Activated naive CD4-positive, alpha-beta T cell treated with anti-CD3 and anti-CD28 coated beads for 36 hours (primary cell): ENCODE measurements at places on chromosomes 6 and 20. TPM values are rescaled to one million over a fixed set of nuclear protein-coding genes. Genes with fewer than 3 reads are reported as not detected.

Gene GNAS-AS1
- total RNA-seq, result 1.6 TPM

Gene CALHM4
- not detected for total RNA-seq

Gene C20orf202
- not detected for total RNA-seq

Gene HRH3
- total RNA-seq, result not detected

Gene SRXN1
- total RNA-seq, result 6.8 TPM

Gene CCN5
- not detected for total RNA-seq

Gene GABRR1
- total RNA-seq, result not detected

Gene B3GALT4
- 4.4 TPM for total RNA-seq

Gene METTL24
- not detected for total RNA-seq

Gene OR2H2
- not detected for total RNA-seq

Gene CLVS2
- not detected for total RNA-seq

Gene SOX12
- 6.4 TPM for total RNA-seq

Gene OPRL1
- 0.47 TPM for total RNA-seq

Gene CFAP206
- total RNA-seq, result not detected

Gene GSTA4
- 21.7 TPM for total RNA-seq

Gene UBD
- total RNA-seq, result 0.31 TPM

Gene DEFB110
- total RNA-seq, result not detected

GRCh38 chr6:42185597-42185996 lies 9.2 kb downstream of the GUCA1B start:
- no peaks in the 10 kb centered on the region for H3K27me3 ChIP-seq
- peaks cover under 1% of the 10 kb centered on the region for H3K36me3 ChIP-seq
- no peak overlapping the region for H3K27ac ChIP-seq
- H3K4me1 ChIP-seq, result no peaks in the 10 kb centered on the region
- no peak for DNase-seq

GRCh38 chr6:105318660-105319059 lies 84.2 kb downstream of the PREP start:
- DNase-seq, result no peak
- H3K36me3 ChIP-seq, result peaks cover 35% of the 10 kb centered on the region
- no peaks in the 10 kb centered on the region for H3K27me3 ChIP-seq
- no peak overlapping the region for H3K27ac ChIP-seq
- no peaks in the 10 kb centered on the region for H3K4me1 ChIP-seq

GRCh38 chr20:10653599-10654249 lies 20.1 kb downstream of the JAG1 start:
- no peaks in the 10 kb centered on the region for H3K36me3 ChIP-seq
- no peaks in the 10 kb centered on the region for H3K4me1 ChIP-seq
- peaks cover 10% of the 10 kb centered on the region for H3K27me3 ChIP-seq
- no peak overlapping the region for H3K4me3 ChIP-seq
- DNase-seq, result no peak

DNA sequence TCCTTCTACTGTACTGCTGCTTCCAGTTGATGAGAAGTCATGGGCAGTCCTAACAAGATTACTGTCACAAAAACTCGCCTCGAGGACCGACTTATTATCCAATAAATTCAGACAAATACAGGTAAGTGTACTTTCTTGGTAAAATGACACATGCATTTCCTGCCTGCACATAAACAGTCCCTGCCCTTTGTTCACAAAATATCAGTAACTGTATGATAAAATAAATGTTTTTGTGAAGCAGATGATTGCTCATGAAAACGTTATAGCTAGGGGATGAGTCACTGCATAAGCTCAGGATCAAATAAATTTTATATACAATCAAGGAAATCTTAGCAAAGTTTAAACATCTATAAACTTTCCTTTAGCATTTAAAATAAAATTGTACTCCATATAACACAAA lies 164.5 kb upstream of the RIPOR2 start:
- H3K4me3 ChIP-seq, result no peak overlapping the region
- H3K4me1 ChIP-seq, result peaks cover 3% of the 10 kb centered on the region
- H3K27ac ChIP-seq, result no peak overlapping the region
- peaks cover 36% of the 10 kb centered on the region for H3K36me3 ChIP-seq

DNA sequence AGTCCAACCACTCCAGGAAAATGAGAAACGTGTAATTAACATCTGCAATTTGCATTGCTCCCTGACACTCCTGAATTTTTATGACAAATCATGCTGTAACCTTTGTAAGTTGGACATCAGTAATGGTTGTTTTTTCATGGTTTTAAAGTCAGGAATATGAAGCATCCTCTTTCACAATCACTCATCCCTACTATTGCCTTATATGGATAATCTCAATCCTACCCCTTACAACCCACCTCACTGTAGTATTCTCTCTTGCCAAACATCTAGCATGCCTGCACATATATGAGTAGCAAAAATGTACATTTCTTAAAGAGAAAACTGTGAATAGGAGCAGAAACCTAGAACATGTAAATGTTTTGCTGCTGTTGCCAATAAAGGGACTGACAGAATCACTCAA lies 729.5 kb downstream of the KIF16B start:
- no peaks in the 10 kb centered on the region for H3K4me1 ChIP-seq
- no peaks in the 10 kb centered on the region for H3K27me3 ChIP-seq
- no peak overlapping the region for H3K27ac ChIP-seq

GRCh38 chr6:169164451-169164850 lies 89.2 kb downstream of the THBS2 start:
- H3K27me3 ChIP-seq, result no peaks in the 10 kb centered on the region
- no peak overlapping the region for H3K4me3 ChIP-seq
- no peak overlapping the region for H3K27ac ChIP-seq

- H3K27ac ChIP-seq, result no peak overlapping the region
- H3K4me3 ChIP-seq, result no peak overlapping the region
- H3K4me1 ChIP-seq, result no peaks in the 10 kb centered on the region
- no peaks in the 10 kb centered on the region for H3K36me3 ChIP-seq
- H3K27me3 ChIP-seq, result peaks cover 10% of the 10 kb centered on the region
- no peak for DNase-seq
These were observed 57.8 kb upstream of the ATXN1 start for GRCh38 chr6:16818992-16819626.

- DNase-seq, result no peak
- H3K4me3 ChIP-seq, result no peak overlapping the region
- no peaks in the 10 kb centered on the region for H3K36me3 ChIP-seq
These were observed 58.0 kb downstream of the PACRG start for GRCh38 chr6:162785632-162786242.

DNA sequence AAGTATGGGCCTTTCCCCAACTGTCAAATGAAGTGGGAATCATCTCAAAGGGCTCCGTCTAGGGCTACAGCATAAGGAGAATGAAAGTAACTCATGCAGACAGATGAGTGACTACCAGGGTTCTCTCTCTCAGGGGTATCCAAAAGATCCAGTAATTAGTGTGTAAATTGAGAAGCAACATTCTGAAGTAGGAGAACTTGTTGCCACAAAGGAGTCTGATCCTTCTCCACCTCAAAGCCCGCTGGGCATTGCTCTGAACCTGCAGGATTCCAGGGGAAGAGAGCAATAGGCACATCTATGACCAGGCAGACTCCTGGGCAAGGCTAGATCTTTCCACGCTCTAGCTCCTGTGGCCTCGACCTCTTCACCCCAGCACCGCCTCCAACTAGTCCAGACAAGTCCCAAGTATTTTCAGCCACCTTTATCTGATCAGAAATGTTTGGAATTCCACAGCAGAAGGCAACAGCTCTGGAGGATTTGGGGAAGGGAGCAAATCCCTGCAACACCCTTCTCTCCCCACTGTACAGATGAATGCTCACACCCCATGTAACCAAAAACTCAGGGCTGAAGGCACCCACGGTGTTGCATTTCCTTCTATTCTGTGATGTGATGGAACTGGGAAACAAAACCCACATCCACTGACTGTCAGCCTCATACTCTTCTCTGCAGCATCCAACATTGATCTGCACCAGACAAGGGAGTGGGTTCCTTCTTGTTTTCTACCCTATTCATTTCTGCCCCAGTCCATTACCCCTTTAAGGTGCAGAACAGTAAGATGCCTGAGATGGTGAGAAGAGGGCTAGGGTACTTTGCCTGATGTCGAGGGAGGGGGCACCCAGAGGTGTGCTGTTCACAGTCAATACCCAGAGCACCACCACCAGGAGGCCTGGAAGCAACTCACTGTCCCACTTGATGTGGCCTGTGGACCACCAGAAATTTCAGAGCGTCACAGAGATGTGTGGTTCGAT lies 41.0 kb downstream of the COX4I2 start:
- peaks cover 87% of the 10 kb centered on the region for H3K4me1 ChIP-seq
- DNase-seq, result no peak
- no peaks in the 10 kb centered on the region for H3K27me3 ChIP-seq
- H3K36me3 ChIP-seq, result peaks cover 68% of the 10 kb centered on the region
- peak overlapping the region; percentile 8 for H3K4me3 ChIP-seq

- H3K4me1 ChIP-seq, result no peaks in the 10 kb centered on the region
- H3K36me3 ChIP-seq, result no peaks in the 10 kb centered on the region
- no peak overlapping the region for H3K27ac ChIP-seq
- no peaks in the 10 kb centered on the region for H3K27me3 ChIP-seq
These were observed 249.8 kb upstream of the PRDM1 start for GRCh38 chr6:105836379-105836778.

- H3K4me1 ChIP-seq, result no peaks in the 10 kb centered on the region
- no peak overlapping the region for H3K4me3 ChIP-seq
- no peak overlapping the region for H3K27ac ChIP-seq
- H3K27me3 ChIP-seq, result no peaks in the 10 kb centered on the region
- DNase-seq, result no peak
These were observed 9.4 kb upstream of the CRIP3 start for GRCh38 chr6:43318011-43318410.

DNA sequence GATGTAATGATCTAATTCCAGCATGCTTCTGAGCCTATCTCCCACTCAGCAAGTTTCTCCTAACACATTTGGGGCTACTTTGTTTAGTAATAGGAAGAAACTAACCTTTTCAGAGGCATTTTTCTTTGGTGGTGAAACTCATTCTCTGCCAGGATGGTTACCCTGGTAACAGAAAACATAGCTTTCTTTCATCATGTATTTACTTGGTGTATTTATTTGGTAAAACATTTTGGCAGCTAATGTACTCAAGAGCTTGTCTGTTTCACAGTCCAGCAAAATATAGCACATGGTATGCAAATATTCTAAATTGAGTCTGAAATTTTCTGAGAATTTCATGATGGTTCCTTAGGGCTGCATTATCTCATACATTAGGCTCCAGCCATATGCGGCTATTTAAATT lies 100.0 kb downstream of the SLC35B3 start:
- H3K27me3 ChIP-seq, result no peaks in the 10 kb centered on the region
- DNase-seq, result no peak
- H3K36me3 ChIP-seq, result no peaks in the 10 kb centered on the region
- no peaks in the 10 kb centered on the region for H3K4me1 ChIP-seq
- no peak overlapping the region for H3K27ac ChIP-seq

GRCh38 chr6:155274106-155274505 lies 10.3 kb downstream of the CLDN20 start:
- DNase-seq, result no peak
- peaks cover 20% of the 10 kb centered on the region for H3K36me3 ChIP-seq
- H3K27ac ChIP-seq, result no peak overlapping the region
- H3K4me1 ChIP-seq, result peaks cover 8% of the 10 kb centered on the region
- H3K4me3 ChIP-seq, result no peak overlapping the region

DNA sequence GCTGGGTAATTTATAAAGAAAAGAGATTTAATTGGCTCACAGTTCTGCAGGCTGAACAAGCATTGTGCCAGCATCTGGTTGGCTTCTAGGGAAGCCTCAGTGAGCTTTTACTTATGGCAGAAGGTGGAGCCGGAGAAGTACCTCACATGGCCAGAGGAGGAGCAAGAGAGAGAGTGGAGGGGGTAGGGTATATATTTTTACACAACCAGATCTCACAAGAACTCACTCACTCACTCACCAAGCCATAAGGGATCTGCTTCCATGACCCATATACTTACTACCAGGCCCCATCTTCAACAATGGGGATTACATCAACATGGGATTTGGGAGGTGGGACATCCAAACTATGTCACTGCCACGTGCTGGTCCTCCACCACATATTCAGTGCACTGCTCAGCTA lies 152.6 kb upstream of the PRND start:
- peaks cover 19% of the 10 kb centered on the region for H3K27me3 ChIP-seq
- H3K36me3 ChIP-seq, result no peaks in the 10 kb centered on the region

- H3K27ac ChIP-seq, result no peak overlapping the region
- no peaks in the 10 kb centered on the region for H3K36me3 ChIP-seq
- DNase-seq, result no peak
- no peak overlapping the region for H3K4me3 ChIP-seq
These were observed 26.0 kb upstream of the SCRT2 start for GRCh38 chr20:701401-702129.

DNA sequence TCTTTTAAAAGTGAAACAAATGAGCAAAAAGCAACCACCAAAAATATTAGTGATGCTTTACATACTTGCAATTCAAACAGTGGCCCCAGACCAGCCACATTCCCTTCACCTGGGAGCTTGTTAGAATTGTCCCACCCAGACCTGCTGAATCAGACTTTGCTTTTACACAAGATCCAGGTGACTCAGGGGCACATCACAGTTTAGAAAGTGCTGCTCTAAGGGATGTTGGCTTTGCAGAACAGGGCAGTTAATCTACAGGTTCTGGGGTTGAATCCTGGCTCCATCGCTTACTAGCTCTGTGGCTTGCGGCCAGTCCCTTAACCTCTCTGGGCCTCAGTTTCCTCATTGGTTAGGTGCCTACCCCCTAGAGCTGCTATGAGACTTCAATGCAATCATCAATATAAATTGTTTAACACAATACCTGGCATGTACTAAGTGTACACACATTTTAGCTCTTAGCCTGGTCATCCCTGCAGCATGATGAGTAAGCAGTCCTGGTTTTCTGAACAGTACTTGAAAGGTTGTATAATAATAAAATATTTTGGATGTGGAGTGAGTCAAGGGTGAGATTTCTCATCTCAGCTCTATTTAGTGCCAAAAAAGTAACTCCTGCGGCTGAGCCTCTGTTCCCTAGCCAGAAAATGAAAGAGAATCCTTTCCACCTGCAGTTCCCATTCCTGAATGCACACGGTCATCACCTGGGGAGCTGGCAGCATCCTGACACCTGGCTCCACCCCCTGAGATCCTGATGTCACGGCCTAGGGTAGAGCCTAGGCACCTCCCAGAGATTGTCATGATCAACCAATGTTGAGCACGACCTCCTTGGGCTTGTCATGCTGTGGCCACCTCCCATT lies 162.7 kb downstream of the ANKRD60 start:
- no peak overlapping the region for H3K27ac ChIP-seq
- no peak overlapping the region for H3K4me3 ChIP-seq
- H3K36me3 ChIP-seq, result no peaks in the 10 kb centered on the region
- H3K27me3 ChIP-seq, result peaks cover 6% of the 10 kb centered on the region
- no peaks in the 10 kb centered on the region for H3K4me1 ChIP-seq

GRCh38 chr6:84771125-84771755 lies 6.8 kb upstream of the TBX18 start:
- peaks cover 13% of the 10 kb centered on the region for H3K4me1 ChIP-seq
- H3K36me3 ChIP-seq, result no peaks in the 10 kb centered on the region
- no peak for DNase-seq
- no peak overlapping the region for H3K27ac ChIP-seq
- no peak overlapping the region for H3K4me3 ChIP-seq
- peaks cover 71% of the 10 kb centered on the region for H3K27me3 ChIP-seq

- no peak overlapping the region for H3K27ac ChIP-seq
- H3K27me3 ChIP-seq, result no peaks in the 10 kb centered on the region
- DNase-seq, result no peak
These were observed 19.5 kb downstream of the DIDO1 start for GRCh38 chr20:62906647-62907375.

DNA sequence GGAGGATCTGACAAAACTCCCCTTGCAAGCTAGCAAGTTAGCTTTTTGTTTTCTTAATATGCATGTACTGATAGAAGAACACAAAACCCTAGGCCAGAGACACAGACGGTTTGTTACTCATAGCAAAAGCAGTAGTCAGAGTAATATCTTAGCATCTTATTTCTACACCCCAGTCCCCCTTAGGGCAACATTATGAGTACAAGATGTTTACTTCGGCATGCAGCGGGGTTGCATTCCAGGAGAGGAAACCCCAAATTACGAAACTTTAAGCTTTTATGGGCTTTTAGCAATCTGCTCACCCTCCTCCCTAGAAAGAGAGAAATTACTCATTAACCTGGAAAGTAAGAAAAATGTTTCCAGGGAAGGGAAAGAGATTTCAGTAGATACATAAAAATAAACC lies 1286.9 kb downstream of the EPHA7 start:
- H3K4me1 ChIP-seq, result no peaks in the 10 kb centered on the region
- no peak overlapping the region for H3K4me3 ChIP-seq
- H3K27me3 ChIP-seq, result no peaks in the 10 kb centered on the region
- no peak for DNase-seq
